ENCODE measurements at places on chromosomes 1 and 21.

- no peak overlapping the region for H3K4me3 ChIP-seq
- no peak overlapping the region for H3K27ac ChIP-seq
- peaks cover 83% of the 10 kb centered on the region for H3K27me3 ChIP-seq
- peaks cover 16% of the 10 kb centered on the region for H3K36me3 ChIP-seq
- no peak for DNase-seq
Observed at GRCh38 chr1:156675210-156676113, 1.7 kb downstream of the NES start.

GRCh38 chr1:100734676-100735075 is 15.1 kb downstream of the VCAM1 start:
- DNase-seq: no peak
- no peaks in the 10 kb centered on the region for H3K36me3 ChIP-seq
- H3K27ac ChIP-seq: no peak overlapping the region
- no peaks in the 10 kb centered on the region for H3K27me3 ChIP-seq
- no peaks in the 10 kb centered on the region for H3K4me1 ChIP-seq
- H3K4me3 ChIP-seq: no peak overlapping the region

GRCh38 chr1:221782477-221782876 is 40.6 kb upstream of the DUSP10 start:
- no peak overlapping the region for H3K4me3 ChIP-seq
- DNase-seq: no peak
- H3K27me3 ChIP-seq: no peaks in the 10 kb centered on the region
- H3K27ac ChIP-seq: no peak overlapping the region
- H3K36me3 ChIP-seq: no peaks in the 10 kb centered on the region
- H3K4me1 ChIP-seq: peaks cover 70% of the 10 kb centered on the region

DNA sequence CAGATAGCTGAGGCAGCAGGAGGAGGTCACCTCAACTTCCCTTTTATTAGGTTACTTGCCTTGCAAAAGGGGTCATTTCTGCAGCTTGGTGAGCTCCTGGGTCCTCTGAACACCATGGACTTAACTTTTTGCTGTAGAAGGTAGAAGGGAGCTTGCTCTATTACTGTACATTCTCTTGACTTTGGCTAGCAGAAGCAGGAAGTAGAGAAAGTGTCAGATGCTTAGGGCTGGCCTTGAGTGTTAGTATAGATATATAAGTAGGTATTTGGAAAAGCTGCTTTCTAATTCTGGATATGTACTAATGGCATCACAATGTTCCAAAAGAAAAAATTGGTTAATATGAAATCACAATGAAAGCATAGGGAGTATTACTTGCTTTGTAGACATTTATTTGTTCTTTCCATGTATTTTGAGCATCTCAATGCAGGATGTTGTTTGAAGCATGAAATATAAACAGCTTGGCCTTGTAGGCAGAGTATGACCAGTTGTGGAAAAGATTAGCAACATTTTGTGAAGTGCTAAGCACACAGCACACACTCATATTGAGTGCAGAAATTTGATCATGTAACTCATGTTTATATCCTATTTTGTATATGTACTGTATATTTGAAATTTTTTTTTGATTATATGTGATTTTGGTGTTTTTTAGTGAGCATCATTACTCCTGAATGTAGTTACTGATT is 108.8 kb downstream of the DYRK1A start:
- peak overlapping the region; percentile 87 for H3K27ac ChIP-seq
- no peak for DNase-seq
- H3K36me3 ChIP-seq: peaks cover 6% of the 10 kb centered on the region
- peaks cover 50% of the 10 kb centered on the region for H3K4me1 ChIP-seq
- H3K4me3 ChIP-seq: no peak overlapping the region
- no peaks in the 10 kb centered on the region for H3K27me3 ChIP-seq

DNA sequence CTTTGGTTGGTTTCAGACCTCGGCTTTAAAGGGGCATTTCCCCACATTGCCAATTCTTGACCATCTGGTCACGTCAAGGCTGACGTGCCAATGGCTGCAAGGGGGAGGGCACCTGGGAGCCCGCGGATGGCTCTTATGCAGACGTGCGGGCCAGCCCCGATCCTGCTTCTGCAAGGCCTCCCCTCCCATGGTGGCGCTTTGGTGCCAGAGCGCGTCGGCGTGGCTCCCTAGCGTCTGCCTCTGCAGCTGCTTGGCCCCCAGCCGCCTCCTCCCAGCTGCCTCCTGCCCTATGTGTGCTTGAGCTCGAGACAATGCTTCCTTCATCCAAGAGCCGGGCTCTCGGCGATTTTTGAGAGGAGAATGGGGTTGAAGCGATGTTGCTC is 29.1 kb downstream of the SKI start:
- H3K27me3 ChIP-seq: no peaks in the 10 kb centered on the region
- peaks cover 42% of the 10 kb centered on the region for H3K4me1 ChIP-seq
- peak overlapping the region; percentile 78 for H3K27ac ChIP-seq
- DNase-seq: no peak
- H3K4me3 ChIP-seq: no peak overlapping the region
- no peaks in the 10 kb centered on the region for H3K36me3 ChIP-seq

- no peak overlapping the region for H3K4me3 ChIP-seq
- H3K36me3 ChIP-seq: no peaks in the 10 kb centered on the region
- no peak overlapping the region for H3K27ac ChIP-seq
Observed at GRCh38 chr1:215635827-215636226, 68.7 kb downstream of the KCTD3 start.

GRCh38 chr21:36463204-36463603 is 16.7 kb downstream of the CLDN14 start:
- no peaks in the 10 kb centered on the region for H3K4me1 ChIP-seq
- peaks cover 9% of the 10 kb centered on the region for H3K27me3 ChIP-seq
- no peaks in the 10 kb centered on the region for H3K36me3 ChIP-seq
- no peak overlapping the region for H3K27ac ChIP-seq
- DNase-seq: no peak
- no peak overlapping the region for H3K4me3 ChIP-seq

GRCh38 chr21:41868062-41868710 is 11.0 kb downstream of the PRDM15 start:
- no peaks in the 10 kb centered on the region for H3K27me3 ChIP-seq
- H3K4me3 ChIP-seq: peak overlapping the region; percentile 22
- no peaks in the 10 kb centered on the region for H3K36me3 ChIP-seq

DNA sequence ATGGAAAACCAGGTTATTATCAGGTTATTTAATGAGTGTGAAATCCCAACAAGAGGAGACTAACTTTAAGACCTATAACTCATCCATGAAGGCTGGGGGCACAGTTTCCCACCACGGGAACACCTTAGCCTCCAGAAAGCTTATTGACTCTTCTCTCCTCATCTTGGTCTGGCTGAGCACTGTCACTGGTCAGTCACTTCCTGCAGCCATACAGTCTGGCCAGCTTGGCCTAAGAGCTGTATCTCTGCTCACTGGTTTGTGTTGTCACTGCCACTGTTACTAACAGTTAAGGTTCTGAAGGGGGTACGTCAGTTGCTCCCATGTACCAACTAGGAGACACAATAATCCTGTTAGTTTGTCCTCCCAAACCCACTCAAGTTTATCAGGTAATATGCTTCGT is 16.7 kb upstream of the DDAH1 start:
- H3K4me1 ChIP-seq: no peaks in the 10 kb centered on the region
- H3K4me3 ChIP-seq: no peak overlapping the region
- peaks cover 4% of the 10 kb centered on the region for H3K36me3 ChIP-seq
- peaks cover 19% of the 10 kb centered on the region for H3K27me3 ChIP-seq
- H3K27ac ChIP-seq: no peak overlapping the region

- H3K27ac ChIP-seq: no peak overlapping the region
- H3K27me3 ChIP-seq: no peaks in the 10 kb centered on the region
- H3K36me3 ChIP-seq: no peaks in the 10 kb centered on the region
Observed at GRCh38 chr1:66764994-66765578, 12.8 kb downstream of the DYNLT5 start.

- no peak overlapping the region for H3K4me3 ChIP-seq
- H3K36me3 ChIP-seq: no peaks in the 10 kb centered on the region
- H3K27ac ChIP-seq: peak overlapping the region; percentile 95
- peak; percentile 49 for DNase-seq
- no peaks in the 10 kb centered on the region for H3K27me3 ChIP-seq
Observed at GRCh38 chr1:193448682-193449461, 262.5 kb upstream of the B3GALT2 start.

- H3K4me3 ChIP-seq: no peak overlapping the region
- DNase-seq: no peak
- H3K27ac ChIP-seq: peak overlapping the region; percentile 26
- H3K36me3 ChIP-seq: no peaks in the 10 kb centered on the region
- no peaks in the 10 kb centered on the region for H3K27me3 ChIP-seq
Observed at GRCh38 chr1:94982398-94982797, 55.5 kb upstream of the CNN3 start.

DNA sequence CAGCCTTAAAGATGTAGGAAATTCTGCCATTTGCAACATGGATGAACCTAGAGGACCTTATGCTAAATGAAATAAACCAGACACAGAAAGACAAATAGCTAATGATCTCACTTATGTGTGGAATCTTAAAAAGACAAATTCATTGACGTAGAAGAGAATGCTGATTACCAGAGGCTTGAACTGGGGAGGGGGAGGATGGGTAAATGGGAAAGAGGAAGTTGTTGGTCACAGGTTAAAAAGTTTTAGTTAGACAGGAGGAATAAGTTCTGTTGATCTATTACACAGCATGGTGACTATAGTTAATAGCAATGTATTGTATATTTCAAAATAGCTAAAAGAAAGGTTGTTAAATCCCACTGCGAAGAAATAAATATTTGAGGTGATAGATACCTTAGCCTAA is 62.8 kb downstream of the PKN2 start:
- H3K36me3 ChIP-seq: peaks cover 16% of the 10 kb centered on the region
- H3K4me1 ChIP-seq: peaks cover 11% of the 10 kb centered on the region
- H3K27ac ChIP-seq: no peak overlapping the region
- no peak overlapping the region for H3K4me3 ChIP-seq
- H3K27me3 ChIP-seq: no peaks in the 10 kb centered on the region

DNA sequence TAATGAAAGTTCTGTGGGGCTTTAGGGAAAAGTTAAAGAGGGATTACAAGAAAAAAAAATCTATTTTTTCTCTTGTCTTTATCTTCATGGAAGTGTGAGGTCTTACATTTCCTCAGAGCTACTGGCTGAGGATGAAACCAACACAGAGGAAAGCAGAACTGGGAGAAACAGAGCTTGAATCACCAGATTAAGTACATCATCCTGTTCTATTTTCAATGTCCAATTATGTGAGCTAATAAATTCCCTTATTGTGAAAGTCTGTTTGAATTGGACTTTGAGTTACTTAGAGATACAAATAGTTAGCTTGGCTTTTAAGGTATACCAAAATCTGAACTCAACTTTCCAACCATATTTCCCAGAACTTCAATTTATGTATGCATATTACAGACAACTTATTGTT is 69.2 kb downstream of the LPGAT1 start:
- no peak for DNase-seq
- no peak overlapping the region for H3K27ac ChIP-seq
- peaks cover 44% of the 10 kb centered on the region for H3K36me3 ChIP-seq
- H3K4me3 ChIP-seq: no peak overlapping the region

DNA sequence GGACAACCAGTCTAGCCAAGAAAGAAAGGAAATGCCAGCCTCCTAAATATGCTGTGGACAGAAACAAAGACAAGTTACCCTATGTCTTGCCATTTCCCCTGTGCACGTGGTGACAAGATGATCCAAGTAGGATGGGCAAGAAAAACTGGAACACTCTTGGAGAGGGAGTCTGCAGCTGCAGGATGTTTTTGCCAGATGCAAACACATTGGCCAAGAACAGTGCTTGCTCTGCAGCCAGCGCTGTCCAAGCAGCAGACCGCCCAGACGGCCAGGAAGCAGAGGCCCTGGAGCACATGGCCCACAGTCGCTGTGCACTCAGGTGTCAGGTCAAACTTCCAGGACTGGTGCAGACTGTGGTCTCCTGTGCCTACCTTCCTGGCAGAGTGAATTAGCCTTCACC is 189.3 kb downstream of the SLC35F3 start:
- no peak overlapping the region for H3K4me3 ChIP-seq
- no peak overlapping the region for H3K27ac ChIP-seq
- no peaks in the 10 kb centered on the region for H3K4me1 ChIP-seq
- H3K36me3 ChIP-seq: no peaks in the 10 kb centered on the region
- H3K27me3 ChIP-seq: peaks cover 13% of the 10 kb centered on the region

DNA sequence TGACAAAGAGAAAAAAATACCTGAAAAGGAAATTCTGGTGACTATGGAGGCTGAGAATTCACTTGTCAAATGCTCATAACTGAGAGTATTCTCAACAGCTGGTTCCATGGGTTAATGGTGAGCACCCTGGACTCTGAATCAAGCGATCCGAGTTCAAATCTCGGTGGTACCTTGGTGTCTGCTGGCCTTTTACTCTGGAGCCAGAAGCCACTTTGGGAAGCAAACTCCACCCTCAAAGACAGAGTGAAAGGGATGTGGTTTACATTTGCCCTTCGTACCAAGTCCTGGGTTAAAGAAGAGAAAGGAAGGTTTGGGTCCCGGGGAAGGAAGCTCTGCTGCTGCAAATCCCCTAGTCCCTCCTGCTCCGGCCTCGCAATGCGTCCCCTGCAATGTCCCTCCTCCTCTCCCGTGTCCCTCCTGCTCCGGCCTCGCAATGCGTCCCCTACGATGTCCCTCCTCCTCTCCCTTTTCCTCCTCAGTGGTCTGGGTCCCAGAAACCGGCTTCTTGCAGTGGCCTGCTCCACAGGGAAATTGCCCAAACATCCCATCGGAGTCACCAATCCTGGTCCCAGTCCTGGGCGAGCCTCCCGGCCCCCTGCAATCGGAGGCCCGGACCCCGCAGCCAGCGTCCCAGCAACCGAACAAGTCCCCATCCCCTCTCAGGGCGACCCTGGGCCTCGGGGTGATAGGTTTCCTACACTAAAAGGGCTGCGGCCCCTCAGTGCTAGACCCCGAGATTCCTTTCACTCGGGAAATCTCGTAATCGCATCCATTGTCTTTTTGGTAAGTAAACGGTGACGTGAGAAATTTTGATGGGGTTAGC is 129.4 kb downstream of the PPIAL4G start:
- no peaks in the 10 kb centered on the region for H3K36me3 ChIP-seq
- peaks cover 13% of the 10 kb centered on the region for H3K4me1 ChIP-seq
- peaks cover 96% of the 10 kb centered on the region for H3K27me3 ChIP-seq

- DNase-seq: no peak
- no peak overlapping the region for H3K27ac ChIP-seq
- H3K36me3 ChIP-seq: peaks cover 18% of the 10 kb centered on the region
- no peaks in the 10 kb centered on the region for H3K27me3 ChIP-seq
Observed at GRCh38 chr1:67044631-67045270, 9.2 kb downstream of the SLC35D1 start.

- peaks cover 14% of the 10 kb centered on the region for H3K4me1 ChIP-seq
- no peak for DNase-seq
- no peaks in the 10 kb centered on the region for H3K36me3 ChIP-seq
- peak overlapping the region; percentile 88 for H3K4me3 ChIP-seq
- peaks cover 65% of the 10 kb centered on the region for H3K27me3 ChIP-seq
- peak overlapping the region; percentile 24 for H3K27ac ChIP-seq
Observed at GRCh38 chr1:109467301-109467777, 993 bp downstream of the SYPL2 start.

GRCh38 chr1:28860332-28861073 is 48.5 kb downstream of the OPRD1 start:
- H3K27ac ChIP-seq: no peak overlapping the region
- DNase-seq: no peak
- H3K4me3 ChIP-seq: no peak overlapping the region
- H3K27me3 ChIP-seq: peaks cover 16% of the 10 kb centered on the region
- H3K36me3 ChIP-seq: no peaks in the 10 kb centered on the region

GRCh38 chr1:223374064-223374610 is 10.2 kb upstream of the SUSD4 start:
- DNase-seq: no peak
- H3K36me3 ChIP-seq: no peaks in the 10 kb centered on the region
- peaks cover 38% of the 10 kb centered on the region for H3K27me3 ChIP-seq
- no peak overlapping the region for H3K4me3 ChIP-seq

GRCh38 chr1:27940297-27940696 is 5.5 kb downstream of the SMPDL3B start:
- H3K4me3 ChIP-seq: no peak overlapping the region
- no peak overlapping the region for H3K27ac ChIP-seq
- H3K36me3 ChIP-seq: no peaks in the 10 kb centered on the region

- H3K27ac ChIP-seq: no peak overlapping the region
- no peaks in the 10 kb centered on the region for H3K36me3 ChIP-seq
- peak; percentile 72 for DNase-seq
- H3K4me1 ChIP-seq: no peaks in the 10 kb centered on the region
Observed at GRCh38 chr21:35932232-35932911, 128.0 kb downstream of the SETD4 start.

Data from naive B cell (primary cell).